ENCODE measurements at places on chromosomes 12 and 14.

GRCh38 chr14:35072226-35072625, 26.2 kb downstream of the FAM177A1 start:
- DNase-seq, result no peak

GRCh38 chr12:45944771-45945170, 45.6 kb downstream of the SCAF11 start:
- no peak for DNase-seq

DNA sequence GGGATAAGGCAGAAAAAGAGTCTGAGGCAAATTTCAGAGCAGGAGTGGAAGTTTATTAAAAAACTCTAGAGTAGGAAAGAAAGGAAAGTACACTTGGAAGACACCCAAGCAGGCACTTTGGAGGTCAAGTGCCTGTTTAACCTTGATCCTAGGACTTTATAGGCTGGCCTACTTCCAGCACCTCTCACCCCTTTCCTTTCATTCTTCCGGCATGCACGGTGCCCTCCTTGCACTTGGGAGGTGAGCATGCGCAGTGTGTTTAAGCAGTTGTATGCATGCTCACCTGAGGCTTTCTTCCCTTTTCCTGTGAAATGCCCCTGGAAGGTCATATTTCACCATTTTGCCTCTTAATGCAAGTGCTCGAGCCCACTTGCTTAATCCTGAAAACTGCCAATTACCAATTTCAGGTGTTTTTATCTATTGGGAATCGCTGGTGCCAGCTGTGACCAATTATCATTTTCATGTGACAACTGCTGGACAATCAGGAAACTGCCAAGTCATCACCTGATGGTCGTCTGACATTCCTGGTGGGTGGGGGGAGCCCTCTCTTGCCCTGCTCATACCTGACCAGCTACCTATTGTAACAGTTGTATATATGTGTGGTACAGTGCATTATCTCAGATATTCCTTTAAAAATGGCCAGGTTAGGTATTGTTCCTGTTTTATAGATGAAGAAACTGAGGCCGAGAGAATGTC, 53.5 kb downstream of the SUDS3 start:
- DNase-seq, result no peak

DNA sequence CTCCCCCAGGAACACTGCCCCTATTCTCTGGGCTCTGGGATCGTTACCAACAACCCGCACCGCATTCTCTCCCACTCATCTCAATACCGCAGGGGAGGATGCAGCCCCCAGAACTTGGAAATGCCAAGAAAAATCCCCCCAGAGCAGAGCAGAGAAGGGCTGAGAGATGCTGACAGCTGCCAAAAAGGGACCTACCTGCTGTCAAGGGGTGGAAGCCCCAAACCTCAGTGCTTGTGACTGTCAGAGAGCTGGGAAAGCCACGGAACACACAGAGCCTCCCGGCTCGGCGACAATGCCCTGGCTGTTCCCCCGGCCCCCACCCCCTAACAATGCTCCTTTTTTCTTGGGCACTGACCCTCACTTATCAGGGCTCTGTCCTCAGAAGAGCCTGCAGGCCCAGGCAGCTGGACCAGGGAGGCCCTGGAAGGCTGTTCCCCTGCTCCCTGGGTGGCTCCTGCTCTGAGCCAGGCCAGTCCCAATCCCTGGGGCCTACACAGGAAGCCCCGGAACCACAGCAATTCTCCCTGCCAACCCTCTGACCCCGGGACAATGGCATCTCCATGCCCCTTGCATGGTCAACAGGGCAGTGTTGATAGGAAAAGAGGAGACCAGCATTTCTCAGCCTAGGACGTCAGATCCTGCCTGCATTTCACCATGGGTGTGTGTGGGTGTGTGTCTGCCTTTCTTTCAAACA, 78.9 kb downstream of the ITPK1 start:
- DNase-seq, result no peak

DNA sequence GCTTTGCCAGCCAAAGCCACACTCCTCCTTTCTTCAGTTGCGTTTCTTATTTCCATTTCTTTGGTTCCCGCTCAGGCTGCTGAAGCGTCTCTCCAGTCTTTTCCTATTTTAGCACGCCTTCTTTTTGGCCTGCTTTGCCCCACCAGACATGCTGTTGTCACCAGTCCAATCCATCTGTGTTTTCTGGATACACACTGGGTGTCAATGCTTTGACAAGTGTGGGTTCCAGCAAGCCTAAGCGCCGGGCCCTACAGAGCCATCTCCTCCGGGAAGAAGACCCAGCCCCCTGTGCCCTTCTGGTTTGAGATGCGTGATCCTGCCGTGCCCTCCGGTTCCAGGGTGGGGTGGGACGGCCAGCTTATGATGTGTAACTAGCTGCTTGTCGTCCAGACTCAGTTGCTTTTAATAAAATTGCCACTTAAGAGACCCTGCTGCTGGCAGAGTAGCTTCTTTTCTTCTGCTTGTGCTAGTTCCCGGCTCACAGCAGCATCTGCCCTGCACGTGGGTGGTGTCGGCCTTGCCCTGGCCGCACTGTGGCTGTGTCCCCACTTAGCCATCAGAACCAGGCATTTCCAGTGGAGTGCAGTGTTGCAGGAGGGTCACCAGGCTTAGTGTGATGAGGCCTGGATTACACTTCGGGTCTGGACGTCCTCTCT, 29.7 kb downstream of the EML1 start:
- no peak for DNase-seq

DNA sequence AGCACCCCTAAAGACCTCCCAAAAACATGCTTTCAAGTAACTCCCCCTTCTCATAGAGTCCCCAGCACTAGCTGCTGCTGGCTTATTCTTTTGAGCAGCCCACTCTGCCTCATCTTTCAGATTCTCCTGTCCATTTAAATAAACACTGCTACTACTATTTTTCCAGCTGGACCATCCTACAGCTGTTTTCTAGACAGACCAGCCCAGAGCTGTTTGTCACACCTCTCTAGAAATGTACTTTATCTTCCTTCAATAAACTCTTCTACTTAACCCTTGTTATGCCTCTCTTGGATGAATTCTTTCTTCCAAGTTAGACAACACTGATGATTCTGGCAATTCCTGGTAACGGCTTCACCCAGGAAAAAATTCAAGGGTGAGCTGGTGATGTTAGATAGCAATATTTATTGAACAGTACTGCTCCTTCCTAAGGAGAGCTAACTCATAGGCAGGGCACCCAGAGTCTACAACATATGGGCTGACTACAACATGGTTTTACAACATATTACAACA, 995.7 kb downstream of the LRFN5 start:
- no peak for DNase-seq

DNA sequence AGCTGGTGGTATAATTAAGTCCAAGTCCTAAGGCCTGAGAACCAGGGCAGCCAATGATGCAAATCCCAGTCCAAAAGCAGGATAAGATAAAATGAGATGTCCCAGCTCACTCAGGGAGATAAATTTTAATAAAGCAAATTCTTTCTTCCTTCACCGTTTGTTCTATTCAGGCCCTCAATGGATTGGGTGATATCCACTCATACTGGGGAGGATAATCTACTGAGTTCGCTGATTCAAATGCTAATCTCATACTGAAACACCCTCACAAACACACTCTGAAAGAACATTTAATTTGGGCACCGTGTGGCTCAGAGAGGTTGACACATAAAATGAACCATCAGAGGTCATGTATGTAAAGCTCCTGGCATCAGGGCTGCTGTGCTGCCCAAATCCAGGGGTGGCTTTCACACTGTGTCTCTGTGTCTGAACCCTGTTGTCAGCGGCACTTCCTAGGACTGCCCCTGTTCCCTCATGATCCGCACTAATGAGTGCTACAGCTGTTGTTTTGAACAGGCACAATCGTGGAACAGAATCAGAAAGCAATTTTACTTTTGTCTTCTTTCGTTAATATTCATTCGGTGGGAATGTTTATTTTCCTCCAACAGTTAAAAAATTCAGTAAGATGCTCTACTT, 428.5 kb upstream of the FBXO33 start:
- DNase-seq, result no peak

DNA sequence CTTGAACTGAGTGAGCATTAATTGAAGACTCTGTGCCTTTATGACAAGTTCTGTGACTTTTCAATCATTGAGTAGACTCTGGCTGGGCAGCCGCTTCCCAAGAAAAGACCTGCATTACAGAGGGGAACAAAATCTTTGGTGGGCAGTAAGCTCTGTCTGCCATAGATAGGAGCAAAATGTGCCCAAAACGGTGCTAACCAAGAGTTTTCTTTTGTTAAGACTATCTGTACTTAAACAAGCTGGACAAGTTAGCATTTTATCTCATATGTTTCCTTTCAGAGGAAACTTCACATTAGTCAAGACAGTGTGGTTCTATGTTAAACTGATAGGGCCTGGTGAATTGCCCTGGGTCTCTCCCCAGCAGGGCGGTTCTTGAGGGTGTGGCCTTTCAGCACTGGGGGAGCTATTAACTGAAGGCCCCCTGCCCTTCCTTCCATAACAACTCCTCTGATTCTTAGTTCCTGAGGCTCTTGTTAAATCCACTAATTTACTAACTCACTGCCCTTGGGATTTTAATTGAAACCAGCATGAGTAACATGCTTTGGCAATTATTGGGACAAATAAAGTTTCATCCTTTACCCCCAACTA, 219.6 kb downstream of the KTN1 start:
- no peak for DNase-seq

DNA sequence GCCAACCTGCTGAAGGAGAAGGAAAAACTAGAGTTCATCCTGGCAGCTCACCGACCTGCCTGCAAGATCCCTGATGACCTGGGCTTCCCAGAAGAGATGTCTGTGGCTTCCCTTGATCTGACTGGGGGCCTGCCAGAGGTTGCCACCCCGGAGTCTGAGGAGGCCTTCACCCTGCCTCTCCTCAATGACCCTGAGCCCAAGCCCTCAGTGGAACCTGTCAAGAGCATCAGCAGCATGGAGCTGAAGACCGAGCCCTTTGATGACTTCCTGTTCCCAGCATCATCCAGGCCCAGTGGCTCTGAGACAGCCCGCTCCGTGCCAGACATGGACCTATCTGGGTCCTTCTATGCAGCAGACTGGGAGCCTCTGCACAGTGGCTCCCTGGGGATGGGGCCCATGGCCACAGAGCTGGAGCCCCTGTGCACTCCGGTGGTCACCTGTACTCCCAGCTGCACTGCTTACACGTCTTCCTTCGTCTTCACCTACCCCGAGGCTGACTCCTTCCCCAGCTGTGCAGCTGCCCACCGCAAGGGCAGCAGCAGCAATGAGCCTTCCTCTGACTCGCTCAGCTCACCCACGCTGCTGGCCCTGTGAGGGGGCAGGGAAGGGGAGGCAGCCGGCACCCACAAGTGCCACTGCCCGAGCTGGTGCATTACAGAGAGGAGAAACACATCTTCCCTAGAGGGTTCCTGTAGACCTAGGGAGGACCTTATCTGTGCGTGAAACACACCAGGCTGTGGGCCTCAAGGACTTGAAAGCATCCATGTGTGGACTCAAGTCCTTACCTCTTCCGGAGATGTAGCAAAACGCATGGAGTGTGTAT, 2.4 kb downstream of the FOS start:
- DNase-seq, result no peak

- no peak for DNase-seq
Observed at GRCh38 chr12:99271071-99271470, 376.5 kb upstream of the GARIN6 start.

DNA sequence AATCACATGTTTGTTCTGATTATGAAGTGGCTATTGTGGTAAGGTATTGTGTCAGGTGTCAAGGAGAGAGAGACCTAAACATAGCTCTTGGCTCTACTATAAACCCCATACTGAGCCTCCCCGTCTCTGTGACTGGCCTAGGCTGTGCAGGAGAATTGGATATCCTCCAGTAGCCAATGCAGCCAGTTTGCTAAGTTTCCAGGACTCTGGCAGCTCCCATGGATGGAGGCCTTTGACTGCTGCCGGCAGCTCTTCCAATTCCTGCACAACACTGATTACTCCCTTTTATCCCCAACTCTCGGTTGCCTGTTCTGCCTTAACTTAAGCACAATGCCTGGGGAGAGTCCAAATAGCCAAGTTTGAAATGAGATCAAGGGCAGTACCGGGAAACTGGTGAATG, 59.3 kb downstream of the ABCC9 start:
- no peak for DNase-seq

GRCh38 chr12:66119870-66120241, 10.7 kb downstream of the LLPH start:
- no peak for DNase-seq

DNA sequence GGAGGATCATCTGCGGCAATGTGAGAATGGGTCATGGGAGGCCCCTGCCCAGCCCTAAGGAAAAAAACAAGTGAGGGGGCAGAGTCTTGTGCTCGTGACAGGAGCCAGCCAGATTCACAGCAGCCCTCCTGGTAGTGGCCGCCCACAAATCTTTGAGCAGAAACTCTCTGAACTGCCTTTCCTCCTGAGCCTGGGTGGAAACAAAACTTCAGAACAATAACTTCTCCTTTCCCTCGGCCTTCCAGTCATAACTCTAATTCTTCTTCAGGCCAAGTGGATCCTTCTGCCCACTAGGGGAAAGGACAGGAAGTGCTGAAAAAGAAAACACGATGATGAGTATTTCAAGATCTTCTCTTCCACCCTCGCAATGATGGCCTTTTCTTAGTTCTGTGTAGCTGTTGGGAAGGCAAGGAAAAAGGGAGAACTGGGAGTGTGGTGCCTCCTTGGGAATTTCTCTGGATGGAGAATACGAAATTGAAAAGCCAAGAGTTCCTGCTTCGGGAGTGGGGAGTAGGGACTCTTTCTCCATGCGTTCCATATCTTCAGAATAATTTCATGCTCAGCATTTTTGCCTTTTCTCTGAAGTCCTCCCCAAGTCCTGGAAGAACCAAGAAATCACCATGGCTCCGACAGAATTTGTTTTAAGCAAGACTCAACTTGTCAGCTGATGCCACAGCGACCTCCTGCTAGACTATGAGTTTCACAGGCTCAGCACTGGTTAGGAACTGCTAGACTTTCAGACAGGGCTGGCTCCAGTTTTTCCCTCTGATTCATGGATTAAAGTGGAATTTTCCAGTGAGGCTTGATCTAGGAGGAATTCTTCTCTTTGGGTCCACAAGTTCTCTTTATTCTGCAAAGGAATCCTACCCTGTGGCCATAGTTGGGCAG, 188.9 kb downstream of the CAND1 start:
- no peak for DNase-seq

GRCh38 chr12:4050340-4050739, 177.1 kb upstream of the PARP11 start:
- DNase-seq, result no peak

DNA sequence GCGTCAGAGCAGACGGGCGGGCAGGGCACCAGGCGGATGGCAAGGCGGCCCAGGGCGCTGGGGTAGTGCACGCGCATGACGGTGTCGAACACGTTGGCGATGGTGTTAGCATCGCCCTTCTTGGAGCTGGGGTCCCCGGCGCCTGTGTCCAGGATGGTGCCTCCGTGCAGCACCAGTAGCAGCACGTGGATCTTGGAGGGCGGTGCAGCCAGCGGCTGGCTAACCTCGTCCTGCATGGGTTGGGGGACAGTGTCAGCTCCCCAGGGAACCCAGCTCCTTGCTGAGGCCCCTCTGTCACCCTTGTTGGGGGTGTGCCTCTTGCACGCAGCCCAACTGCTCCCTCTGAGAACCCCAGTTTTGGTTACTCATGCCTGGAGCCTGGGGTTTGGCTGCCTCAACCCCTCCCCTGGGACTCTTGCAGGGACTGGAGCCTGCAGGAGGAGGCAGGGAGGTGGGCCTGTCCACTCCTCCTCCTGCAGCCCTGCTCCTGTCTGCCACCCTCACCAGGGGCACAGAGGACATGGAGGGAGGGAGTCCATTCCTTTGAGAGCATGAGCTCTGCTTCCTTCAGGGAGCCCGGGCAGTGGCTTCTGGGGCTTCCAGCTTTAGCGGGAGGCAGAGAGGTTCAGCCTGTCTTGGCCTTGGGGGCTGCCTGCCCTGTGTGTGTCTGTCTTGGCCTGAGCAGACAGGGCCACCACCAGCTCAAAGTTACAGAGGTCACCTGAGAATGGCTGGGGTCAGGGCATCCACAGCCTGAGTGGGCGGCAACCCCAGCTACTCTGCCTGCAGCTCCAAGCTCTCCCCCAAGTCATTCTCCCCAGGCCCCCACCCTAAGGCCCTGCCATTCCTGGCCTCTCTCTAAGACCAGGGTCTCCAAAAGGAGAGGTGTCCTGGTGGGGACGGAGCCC, 17.1 kb downstream of the ARL6IP4 start:
- DNase-seq, result no peak

All from activated T-helper 1 cell treated with anti-CD3 and anti-CD28 coated beads, Interleukin-2, amount 50 U/mL, for 16 hours (primary cell).